Cortex of kidney (tissue), 1 donor: ENCODE measurements at places on chromosomes 7 and 10.

DNA sequence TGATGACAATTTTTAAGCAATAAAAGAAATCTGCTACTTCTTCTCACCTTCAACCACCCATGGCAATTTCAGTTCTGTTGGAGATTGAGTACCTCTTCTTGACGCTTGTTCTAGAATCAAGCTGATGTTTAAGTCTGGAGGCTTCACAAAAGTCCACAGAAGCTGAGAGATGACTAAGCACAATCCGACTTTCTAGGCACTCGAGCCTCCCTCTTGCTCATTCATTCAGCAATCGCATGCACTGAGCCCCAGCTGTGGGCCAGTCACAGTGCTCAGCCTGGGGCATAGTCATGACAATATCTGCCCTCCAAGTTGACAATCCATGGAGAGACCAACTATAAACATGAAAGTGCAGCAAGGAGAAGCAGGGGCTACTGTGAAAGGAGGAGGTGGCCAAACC is 103.2 kb downstream of the IPMK start:
- no peak for DNase-seq

- DNase-seq, result no peak
Measured at GRCh38 chr7:135975166-135975565, 2.0 kb downstream of the MTPN start.

GRCh38 chr7:21305455-21306235 is 122.2 kb upstream of the SP4 start:
- DNase-seq, result no peak

DNA sequence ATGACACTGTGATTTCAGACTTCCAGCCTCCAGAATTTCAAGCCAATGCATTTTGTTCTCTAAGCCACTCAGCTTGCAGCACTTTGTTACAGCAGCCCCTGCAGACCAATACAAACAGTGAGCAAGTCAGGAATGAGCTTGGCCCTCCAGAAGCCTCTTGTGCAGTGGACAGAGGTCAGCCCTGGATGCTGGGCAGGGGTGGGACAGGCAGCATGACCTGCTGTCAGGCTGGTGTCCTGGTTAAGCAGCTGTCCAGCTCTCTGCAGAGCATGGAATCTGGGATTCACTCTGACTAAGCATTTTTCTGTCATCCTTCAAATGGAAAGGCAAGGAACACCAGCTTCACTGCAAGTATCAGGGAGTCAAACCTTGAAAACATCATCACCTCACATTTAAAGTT is 85.5 kb upstream of the GDF10 start:
- DNase-seq, result no peak
